ENCODE measurements at places on chromosomes 1 and 21.
A peak's percentile ranks its signal among the peaks of the same experiment; 100 is the strongest.

DNA sequence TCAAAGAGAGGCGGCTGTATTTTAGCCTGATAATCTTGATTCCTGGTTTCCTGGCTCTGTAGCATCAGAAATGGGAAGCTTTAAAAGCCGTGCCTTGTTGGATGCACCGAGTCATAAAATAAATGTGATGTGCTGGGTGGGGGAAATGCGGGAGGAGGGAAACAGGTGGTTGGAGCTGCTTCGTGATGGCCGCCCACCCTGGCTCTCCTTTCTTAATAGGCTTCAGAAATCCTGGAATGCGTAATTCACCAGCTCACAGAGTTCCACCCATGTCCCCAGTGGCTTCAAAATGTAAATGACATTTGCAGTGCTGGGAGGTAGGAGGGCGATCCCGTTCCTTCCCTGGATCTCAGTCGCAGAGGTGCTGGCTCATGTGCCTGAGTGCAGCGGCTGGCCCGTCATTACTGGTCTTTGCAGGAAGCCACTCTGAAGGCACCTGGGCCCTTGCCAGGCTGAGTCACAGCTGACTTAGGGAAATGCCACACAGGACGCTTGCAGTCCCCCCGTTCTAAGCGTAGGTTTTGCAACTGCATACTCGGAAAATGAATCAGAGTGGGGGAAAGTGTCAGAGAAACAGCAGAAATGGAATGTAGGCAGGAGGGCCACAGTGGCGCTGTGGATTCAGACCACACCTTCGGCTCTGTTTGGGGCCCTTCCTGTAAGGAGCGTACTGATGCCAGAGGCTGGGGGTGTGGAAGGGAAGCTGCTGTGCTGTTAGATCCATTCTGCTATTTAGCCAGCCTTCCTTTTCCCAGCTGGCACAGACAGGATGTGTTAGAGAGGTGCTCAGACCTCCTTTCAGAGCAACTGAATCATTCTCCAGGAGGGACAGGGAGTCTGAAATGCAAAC is 37.6 kb downstream of the GALNT2 start:
- no peak overlapping the region for H3K27ac ChIP-seq
- H3K4me1 ChIP-seq, result peaks cover 36% of the 10 kb centered on the region
- peak; percentile 16 for DNase-seq
- H3K4me3 ChIP-seq, result no peak overlapping the region
- no peaks in the 10 kb centered on the region for H3K36me3 ChIP-seq
- no peaks in the 10 kb centered on the region for H3K27me3 ChIP-seq

- no peak for DNase-seq
- no peaks in the 10 kb centered on the region for H3K4me1 ChIP-seq
- no peaks in the 10 kb centered on the region for H3K36me3 ChIP-seq
- H3K4me3 ChIP-seq, result no peak overlapping the region
- H3K27me3 ChIP-seq, result no peaks in the 10 kb centered on the region
Observed at GRCh38 chr21:17146426-17146825, 366.4 kb upstream of the CXADR start.

- DNase-seq, result peak; percentile 37
- no peaks in the 10 kb centered on the region for H3K27me3 ChIP-seq
- H3K36me3 ChIP-seq, result no peaks in the 10 kb centered on the region
Observed at GRCh38 chr1:2156866-2157265, 37.7 kb downstream of the FAAP20 start.

- H3K27me3 ChIP-seq, result no peaks in the 10 kb centered on the region
- no peak for DNase-seq
- no peaks in the 10 kb centered on the region for H3K4me1 ChIP-seq
- no peak overlapping the region for H3K27ac ChIP-seq
- H3K36me3 ChIP-seq, result no peaks in the 10 kb centered on the region
Observed at GRCh38 chr1:21517161-21517589, 8.0 kb downstream of the ALPL start.

- no peak overlapping the region for H3K27ac ChIP-seq
- H3K27me3 ChIP-seq, result peaks cover 9% of the 10 kb centered on the region
Observed at GRCh38 chr1:247115141-247115510, 11.0 kb upstream of the ZNF669 start.

DNA sequence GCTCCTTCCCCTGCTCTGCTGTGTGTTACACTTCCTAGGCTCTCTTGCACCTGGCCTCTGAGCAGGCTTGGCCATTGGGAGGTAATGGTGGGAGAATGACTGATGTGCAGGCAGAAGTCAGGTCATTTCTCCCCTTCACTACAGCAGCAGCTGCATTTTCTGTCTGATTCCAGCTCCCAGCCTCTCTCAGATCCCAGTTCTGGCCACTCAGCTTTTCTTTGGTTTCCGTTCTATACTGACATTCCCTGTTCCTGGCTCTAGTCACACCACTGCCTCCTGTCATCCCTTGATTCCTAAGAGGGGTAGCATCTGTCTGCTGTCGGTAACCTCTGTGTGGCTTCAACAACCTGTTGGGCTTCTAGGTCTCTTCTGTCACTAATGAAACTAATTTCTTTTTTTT is 127.7 kb upstream of the HOOK1 start:
- DNase-seq, result no peak
- H3K4me3 ChIP-seq, result no peak overlapping the region
- H3K4me1 ChIP-seq, result no peaks in the 10 kb centered on the region
- H3K36me3 ChIP-seq, result no peaks in the 10 kb centered on the region
- no peak overlapping the region for H3K27ac ChIP-seq

GRCh38 chr21:46608672-46609111 is 3.8 kb upstream of the S100B start:
- H3K27ac ChIP-seq, result no peak overlapping the region
- no peak overlapping the region for H3K4me3 ChIP-seq
- H3K36me3 ChIP-seq, result no peaks in the 10 kb centered on the region
- H3K4me1 ChIP-seq, result peaks cover 24% of the 10 kb centered on the region

- no peak for DNase-seq
- H3K4me3 ChIP-seq, result no peak overlapping the region
- no peak overlapping the region for H3K27ac ChIP-seq
- H3K27me3 ChIP-seq, result no peaks in the 10 kb centered on the region
- H3K36me3 ChIP-seq, result no peaks in the 10 kb centered on the region
Observed at GRCh38 chr1:98119796-98120195, 199.0 kb upstream of the DPYD start.

- H3K27me3 ChIP-seq, result no peaks in the 10 kb centered on the region
- DNase-seq, result no peak
- no peak overlapping the region for H3K4me3 ChIP-seq
- H3K27ac ChIP-seq, result no peak overlapping the region
- H3K4me1 ChIP-seq, result peaks cover 7% of the 10 kb centered on the region
- H3K36me3 ChIP-seq, result no peaks in the 10 kb centered on the region
Observed at GRCh38 chr1:153845158-153845557, 70.0 kb downstream of the SLC27A3 start.

DNA sequence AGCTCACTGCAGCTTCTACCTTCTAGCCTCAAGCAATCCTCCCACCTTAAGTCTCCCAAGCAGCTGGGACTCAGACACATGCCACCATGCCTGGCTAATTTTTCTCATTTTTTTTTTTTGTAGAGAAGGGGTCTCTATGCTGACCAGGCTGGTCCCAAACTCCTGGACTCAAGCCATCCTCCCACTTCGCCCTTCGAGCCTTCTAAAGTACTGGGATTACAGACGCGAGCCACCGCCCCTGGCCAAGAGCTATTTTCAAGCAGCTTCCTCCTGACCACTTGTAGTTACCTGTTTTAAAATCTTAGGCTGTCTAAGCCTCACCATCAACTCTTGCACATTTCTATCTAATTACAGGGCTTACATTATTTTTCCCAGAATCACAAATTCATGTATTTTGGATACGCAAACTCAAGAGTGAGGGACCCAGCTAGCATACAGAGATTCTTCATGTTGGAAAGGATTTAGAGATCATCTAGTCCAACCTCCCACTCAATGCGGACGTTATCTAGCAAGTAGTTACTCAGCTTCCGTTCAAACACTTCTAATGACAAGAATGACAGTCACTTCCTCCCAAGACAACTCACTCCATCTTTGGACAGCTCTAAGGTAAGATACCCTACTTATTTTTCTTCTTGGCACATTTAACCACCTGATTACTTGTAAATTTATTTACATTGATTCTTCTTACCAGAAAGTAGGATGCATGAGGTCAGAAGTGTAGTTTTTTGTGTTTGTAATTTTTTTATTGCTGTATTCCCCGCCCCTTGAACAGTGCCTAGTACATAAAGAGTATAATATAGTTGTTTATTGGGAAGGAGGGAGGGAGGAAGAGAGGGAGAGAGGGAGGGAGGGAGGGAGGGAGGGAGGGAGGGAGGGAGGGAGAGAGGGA is 65.4 kb downstream of the LUZP1 start:
- peaks cover 54% of the 10 kb centered on the region for H3K4me1 ChIP-seq
- peak; percentile 62 for DNase-seq
- peak overlapping the region; percentile 51 for H3K27ac ChIP-seq
- H3K36me3 ChIP-seq, result peaks cover 3% of the 10 kb centered on the region
- H3K27me3 ChIP-seq, result no peaks in the 10 kb centered on the region

GRCh38 chr1:214219902-214220301 is 61.1 kb upstream of the SMYD2 start:
- no peaks in the 10 kb centered on the region for H3K36me3 ChIP-seq
- DNase-seq, result no peak
- H3K4me1 ChIP-seq, result no peaks in the 10 kb centered on the region
- H3K4me3 ChIP-seq, result no peak overlapping the region
- no peaks in the 10 kb centered on the region for H3K27me3 ChIP-seq

DNA sequence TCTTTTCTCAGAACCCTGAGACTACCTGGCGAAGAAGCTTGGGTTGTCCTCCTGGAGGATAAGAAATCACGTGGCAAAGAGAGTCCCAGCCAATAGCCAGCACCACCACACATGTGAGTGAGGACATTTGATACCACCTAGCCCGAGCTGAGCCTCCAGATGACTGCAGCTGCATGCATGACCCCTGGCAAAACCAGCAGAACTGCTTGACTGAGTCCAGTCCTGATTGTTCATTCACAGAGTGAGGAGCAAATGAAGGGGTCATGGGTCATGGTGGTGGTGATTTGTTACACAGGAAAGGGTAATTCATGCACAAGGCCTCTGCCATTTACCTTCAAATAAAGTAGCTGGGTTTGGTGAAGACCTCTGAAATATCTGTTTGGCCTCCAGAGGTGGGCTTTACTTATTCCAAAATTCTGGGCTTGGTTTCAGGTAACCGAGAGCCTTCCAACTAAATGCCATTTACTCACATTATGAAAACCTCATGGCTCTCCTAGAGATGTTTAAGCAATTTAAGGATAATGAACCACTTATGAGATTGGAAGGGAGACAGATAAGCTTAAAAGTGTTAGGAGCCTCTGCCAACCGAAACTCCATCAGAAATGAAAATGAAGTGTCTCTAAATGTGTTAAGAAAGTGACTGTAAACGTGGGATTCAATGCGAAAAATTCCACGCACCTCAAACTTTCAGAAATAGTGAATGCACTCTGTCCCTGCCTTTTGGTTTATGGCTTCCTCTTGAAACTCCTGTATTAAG is 163.3 kb downstream of the SLC35F3 start:
- no peaks in the 10 kb centered on the region for H3K27me3 ChIP-seq
- no peaks in the 10 kb centered on the region for H3K4me1 ChIP-seq
- H3K36me3 ChIP-seq, result no peaks in the 10 kb centered on the region
- DNase-seq, result no peak

- H3K36me3 ChIP-seq, result peaks cover 32% of the 10 kb centered on the region
- H3K4me1 ChIP-seq, result peaks cover 91% of the 10 kb centered on the region
- no peak for DNase-seq
- peak overlapping the region; percentile 59 for H3K27ac ChIP-seq
- H3K27me3 ChIP-seq, result no peaks in the 10 kb centered on the region
- H3K4me3 ChIP-seq, result no peak overlapping the region
Observed at GRCh38 chr1:42933610-42934491, 24.8 kb downstream of the SLC2A1 start.

DNA sequence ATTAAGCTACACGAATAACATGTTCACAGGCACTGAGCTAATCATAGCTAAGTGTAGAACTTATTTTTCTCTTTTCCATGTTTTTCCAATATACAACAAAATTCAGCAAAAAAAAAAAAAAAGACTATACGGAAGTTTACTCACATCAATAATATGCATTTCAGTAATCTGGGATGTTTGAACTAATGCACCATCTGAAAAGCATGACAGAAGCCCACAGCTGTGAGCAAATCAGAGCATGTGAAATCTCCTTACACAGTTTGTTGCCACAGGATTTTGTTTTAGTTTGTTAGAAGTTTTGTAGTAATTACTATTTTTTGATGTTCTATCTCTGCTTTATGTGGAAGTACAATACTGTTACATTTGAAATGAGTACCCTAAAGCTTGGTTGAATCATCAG is 1051.7 kb downstream of the TTLL7 start:
- no peaks in the 10 kb centered on the region for H3K36me3 ChIP-seq
- no peaks in the 10 kb centered on the region for H3K27me3 ChIP-seq
- no peak overlapping the region for H3K4me3 ChIP-seq
- H3K27ac ChIP-seq, result no peak overlapping the region
- no peak for DNase-seq

GRCh38 chr1:64513545-64513944 is 43.6 kb downstream of the CACHD1 start:
- H3K4me3 ChIP-seq, result no peak overlapping the region
- H3K4me1 ChIP-seq, result no peaks in the 10 kb centered on the region
- H3K27ac ChIP-seq, result no peak overlapping the region
- no peaks in the 10 kb centered on the region for H3K36me3 ChIP-seq
- H3K27me3 ChIP-seq, result no peaks in the 10 kb centered on the region

DNA sequence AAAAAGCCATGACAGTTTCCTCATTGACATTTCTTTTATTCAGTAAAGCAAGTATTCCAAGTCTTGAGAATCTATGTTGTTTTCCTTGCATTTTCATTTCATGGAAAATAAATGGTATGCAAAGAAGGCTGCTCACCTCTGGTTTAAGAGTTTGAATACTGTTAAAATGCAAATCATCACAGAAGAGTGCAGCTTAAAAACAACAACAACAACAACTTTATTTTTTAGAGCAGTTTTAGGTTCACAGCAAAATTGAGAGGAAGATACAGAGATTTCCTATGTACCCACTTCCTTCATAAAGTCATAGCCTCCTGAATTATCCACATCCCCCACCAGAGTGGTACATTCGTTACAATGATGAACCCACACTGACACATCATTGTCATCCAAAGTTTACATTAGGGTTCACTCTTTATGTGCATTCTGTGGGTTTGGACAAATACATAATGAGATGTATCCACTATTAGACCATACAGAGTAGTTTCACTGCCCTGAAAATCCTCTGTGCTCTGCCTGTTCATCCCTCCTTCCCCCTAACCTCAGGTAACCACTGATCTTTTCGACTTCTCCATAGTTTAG is 39.2 kb downstream of the CD2 start:
- H3K4me3 ChIP-seq, result no peak overlapping the region
- H3K4me1 ChIP-seq, result peaks cover 43% of the 10 kb centered on the region
- no peaks in the 10 kb centered on the region for H3K27me3 ChIP-seq
- H3K36me3 ChIP-seq, result no peaks in the 10 kb centered on the region

DNA sequence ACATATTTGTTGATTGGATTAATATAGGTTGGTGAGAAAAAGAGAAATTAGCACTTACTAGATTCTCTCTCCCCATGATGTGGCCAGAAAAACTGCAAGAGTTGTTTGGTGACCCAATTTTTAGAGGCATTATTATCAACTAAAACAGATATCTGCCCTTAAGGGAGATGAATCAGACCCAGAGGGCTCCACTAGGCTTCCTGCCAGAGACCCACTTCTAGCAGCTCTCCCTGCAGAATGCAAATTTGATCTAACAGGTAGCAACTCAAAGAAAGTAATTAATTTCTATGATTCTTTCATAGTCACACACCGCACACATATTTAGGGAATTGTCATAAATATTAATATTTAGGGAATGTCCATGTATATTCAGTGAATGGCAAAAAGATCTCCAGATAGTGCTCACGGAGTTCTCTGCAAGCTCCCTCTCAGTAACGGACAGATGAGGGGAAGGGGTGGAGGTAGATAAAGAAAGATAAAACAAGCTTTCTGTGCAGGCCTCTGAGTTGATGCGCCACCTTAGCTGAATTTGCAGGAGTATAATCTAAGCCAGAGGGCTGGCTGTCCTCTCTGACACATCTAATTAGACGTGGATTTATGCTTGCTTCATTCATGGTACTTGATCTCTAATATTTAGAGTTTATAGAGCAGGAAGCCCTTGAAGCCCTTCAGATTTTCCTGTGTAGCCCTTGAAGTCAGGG is 84.1 kb upstream of the CCDC190 start:
- no peaks in the 10 kb centered on the region for H3K27me3 ChIP-seq
- no peak overlapping the region for H3K4me3 ChIP-seq
- H3K4me1 ChIP-seq, result no peaks in the 10 kb centered on the region
